ENCODE measurements at places on chromosomes 7 and 10.

GRCh38 chr10:100522945-100523344 lies 3.3 kb upstream of the SEC31B start:
- DNase-seq, result no peak

DNA sequence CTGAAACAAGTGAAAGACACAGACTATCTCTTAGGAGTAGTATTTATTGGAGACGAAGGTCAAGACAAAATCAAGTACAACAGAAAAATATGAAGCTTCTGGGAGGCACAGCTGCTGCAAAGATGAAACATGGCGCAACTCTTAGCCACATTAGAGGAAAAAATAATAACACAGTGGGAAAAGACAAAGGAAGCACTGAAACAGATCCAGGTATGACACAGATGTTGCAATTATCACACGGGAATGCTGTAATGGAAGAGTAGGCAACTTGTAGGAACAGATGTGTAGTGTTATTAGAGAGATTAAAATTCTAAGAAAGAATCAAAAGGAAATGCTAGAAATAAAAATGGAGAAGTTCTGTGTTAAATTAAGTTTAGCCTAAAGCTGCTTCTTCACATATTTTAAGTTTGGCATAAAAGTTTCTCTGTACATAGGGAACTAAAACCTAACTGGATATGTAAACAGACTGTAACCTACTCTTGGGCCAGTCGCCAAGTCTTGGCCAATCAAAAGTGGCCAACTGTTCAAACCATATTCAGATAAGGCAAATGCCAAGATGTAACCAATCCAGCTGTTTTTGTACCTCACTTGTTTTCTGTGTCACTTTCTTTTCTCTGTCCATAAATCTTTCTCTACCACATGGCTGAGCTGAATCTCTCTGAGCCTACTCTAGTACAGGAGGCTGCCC lies 1132.0 kb upstream of the LRRTM3 start:
- DNase-seq, result no peak

DNA sequence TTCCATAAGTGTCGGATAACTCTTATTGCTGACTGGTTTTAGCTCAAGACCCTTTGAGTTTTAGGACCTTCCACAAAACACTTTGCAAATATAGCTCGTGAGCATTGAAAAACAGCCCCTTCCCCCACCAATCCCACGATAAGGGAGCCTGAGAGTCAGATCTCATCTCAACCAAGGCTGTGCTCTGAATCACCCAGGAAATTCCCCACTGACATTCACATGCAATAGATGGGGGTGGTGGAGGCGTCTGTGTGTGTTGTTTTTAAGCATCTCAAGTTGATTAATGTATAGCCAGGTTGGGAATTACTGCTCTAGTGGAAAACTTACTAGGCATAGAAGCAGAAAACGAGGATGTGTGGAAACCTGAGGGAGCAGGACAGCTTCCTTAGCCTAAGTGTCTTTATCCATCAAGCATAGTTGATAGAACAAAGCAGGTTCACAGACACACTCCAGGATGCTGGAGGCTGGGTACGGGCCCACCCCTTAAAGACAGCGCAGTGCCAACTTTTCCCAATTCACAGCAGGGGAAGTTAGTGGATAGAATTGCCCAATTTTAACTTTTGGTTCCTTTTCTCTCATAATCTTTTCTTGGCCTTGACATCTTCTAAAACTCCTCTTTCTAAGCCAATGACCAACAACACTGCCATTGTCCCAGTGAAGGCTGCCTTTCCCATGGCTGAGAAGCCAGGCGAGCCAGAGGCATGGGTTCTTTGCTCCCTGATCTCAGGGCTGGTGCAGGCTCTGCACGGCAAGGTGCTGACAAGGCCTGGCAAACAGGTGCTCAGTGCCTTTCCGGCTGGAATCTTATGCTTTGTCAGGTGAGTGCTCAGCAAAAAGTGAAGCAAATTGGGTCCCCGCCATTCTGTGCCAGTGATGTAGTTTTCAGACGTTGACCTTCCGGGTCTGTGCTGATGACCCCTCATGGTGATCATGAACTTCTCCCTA lies 98.5 kb upstream of the INSIG1 start:
- no peak for DNase-seq

DNA sequence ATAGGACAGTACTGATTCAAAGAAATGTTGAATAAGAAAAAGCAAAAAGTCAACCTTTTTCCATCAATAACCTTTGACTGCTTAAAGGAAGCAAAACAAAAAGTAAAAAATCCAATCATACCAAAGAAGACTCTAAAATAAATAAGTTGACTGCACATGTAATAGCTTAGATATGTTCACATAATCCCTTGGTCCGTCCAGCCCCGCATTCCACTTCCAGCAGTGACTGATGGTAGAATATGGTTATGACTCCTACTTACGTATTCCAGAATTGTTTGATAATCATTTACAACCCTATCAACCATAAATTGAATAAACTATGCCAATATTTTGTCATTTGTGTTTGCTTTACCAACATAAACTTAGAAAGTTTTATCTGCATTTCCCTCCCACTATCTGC lies 77.9 kb downstream of the CTNNA3 start:
- no peak for DNase-seq

GRCh38 chr10:4511509-4511908 lies 314.5 kb upstream of the AKR1E2 start:
- DNase-seq, result no peak

All from GM13976 (cell line).